ENCODE measurements at places on chromosomes 11 and 22.

DNA sequence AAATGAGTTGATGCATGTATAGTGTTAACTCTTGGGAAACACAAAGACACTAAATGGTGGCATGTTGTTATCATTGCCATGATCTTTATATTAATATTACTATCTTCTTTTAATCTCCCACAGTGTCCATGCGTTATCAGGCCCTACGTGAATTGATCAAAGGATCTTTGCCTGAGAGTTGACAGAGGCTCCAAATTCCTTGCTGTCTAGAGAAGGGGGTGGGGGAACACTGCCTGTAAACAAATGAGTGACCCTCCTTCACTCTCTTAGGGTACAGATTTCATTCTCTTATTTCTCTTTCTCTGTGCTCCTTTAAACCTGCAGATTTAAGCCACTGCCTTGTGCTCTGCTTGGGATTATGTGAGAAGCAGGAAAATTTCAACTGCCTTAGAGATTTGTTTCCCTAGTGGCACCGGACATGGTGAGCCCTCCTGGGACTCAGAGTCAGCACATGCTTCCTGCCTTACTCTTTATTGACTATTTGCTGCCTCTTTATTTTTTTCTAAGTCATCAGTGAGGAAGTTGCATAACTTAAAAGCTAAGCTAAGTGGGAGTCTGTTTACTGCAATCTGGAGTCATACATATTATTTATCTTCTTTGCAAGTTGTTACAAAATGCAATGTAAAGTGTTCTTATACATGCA lies 122.9 kb downstream of the MAML2 start:
- DNase-seq: peak; percentile 63

DNA sequence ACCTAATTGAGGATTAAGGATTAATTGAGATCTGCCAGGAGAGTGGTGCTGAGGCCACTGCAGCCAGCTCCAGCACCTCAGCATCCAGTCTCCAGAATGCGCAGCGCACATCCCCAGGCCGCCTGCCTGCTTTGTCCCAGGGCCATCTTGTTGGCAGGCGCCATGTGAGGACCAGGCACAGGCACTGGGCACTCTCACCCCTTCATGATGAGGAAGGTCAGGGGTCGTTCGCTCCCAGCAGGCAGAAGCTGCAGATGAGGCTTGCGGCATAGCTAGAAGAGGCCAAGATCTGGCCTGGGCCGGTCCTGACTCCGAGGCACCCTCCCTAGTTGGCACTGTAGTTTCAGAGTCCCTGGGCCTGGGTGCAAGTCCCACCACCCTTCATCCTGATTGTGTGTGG lies 6.4 kb downstream of the CABP2 start:
- DNase-seq: no peak

DNA sequence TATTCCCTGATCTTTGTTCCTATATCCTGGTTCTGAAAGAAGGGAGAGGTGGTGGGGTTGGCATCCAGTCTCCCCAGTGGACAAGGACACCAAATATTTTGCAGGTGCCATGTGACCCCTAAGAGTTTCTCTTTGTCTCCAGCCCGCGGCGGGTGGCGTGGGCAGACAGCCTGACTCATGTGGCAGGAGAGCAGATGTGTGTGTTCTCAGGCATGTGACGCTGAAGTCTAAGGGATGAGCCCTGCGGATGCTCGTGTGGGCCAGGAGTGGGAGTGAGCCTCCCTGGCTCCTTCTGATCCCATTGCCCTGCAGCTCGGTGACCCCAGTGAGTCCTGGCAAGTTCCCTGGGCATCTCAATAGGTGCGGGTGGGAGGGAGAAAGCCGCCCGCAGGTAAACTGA lies 94.8 kb upstream of the TBCEL start:
- DNase-seq: no peak

DNA sequence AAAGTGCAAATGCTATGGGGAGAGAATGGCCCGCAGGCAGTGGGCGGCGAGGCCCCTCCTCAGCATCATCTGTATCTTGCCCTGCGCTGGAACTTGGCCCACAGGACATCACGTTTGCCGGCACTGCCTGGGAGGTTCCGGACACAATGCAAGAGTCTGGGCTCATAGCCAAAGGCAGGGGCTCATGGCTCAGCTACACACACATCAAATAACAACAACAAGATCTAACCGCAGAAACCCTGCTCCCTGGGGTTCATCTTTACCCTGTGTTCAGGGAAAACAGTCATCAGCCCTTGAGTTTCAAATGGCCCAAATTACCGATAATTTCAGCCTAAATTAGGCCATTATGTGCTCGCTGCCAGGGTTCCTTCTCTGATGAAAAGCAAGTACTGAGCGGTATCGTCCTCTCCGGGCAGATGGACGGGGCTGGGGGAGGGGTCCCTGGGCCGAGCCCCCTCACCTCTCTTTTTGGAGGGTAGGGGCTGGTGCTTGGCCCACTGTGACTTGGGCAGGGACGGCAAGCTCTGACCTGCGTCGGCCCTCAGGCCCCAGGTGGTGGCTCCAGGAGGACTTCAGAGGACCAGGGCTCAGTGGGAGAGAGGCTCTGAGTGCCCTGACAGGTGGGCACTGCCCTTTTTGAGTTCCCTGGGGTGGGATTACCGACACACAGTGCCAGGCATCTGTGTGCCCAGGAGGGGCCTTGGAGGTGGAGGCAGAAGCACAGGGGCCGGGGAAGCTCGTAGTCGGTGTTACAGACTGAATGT lies 25.0 kb upstream of the GAL start:
- DNase-seq: peak; percentile 82
